ENCODE measurements at places on chromosomes 2 and 18. TPM values are rescaled to one million over a fixed set of nuclear protein-coding genes. Genes with fewer than 3 reads are reported as not detected.

GPR35 gene
- 0.53 TPM for total RNA-seq

UGT1A6 gene
- not detected for total RNA-seq

RGPD4 gene
- 0.22 TPM for total RNA-seq

TUBA4B gene
- total RNA-seq, result not detected

C2orf66 gene
- total RNA-seq, result 0.28 TPM

C2orf78 gene
- not detected for total RNA-seq

SESTD1 gene
- total RNA-seq, result 41.9 TPM

EPB41L3 gene
- total RNA-seq, result 17.2 TPM

PLEKHH2 gene
- total RNA-seq, result 4.1 TPM

EPHA4 gene
- 106 TPM for total RNA-seq

MTHFD2 gene
- total RNA-seq, result 18.0 TPM

CCDC148 gene
- total RNA-seq, result 2.3 TPM

MROH2A gene
- not detected for total RNA-seq

ANKRD23 gene
- 23.0 TPM for total RNA-seq

COLEC12 gene
- total RNA-seq, result 10.6 TPM

APLF gene
- 6.6 TPM for total RNA-seq

C1GALT1C1L gene
- 1.4 TPM for total RNA-seq

ANKRD36C gene
- total RNA-seq, result 11.2 TPM

CD8B2 gene
- total RNA-seq, result not detected

KLHL30 gene
- 18.7 TPM for total RNA-seq

ZSWIM2 gene
- total RNA-seq, result not detected

MOGAT1 gene
- total RNA-seq, result not detected

ANKRD36B gene
- 8.5 TPM for total RNA-seq

POLE4 gene
- total RNA-seq, result 38.9 TPM

PDE1A gene
- 16.0 TPM for total RNA-seq

SCN9A gene
- total RNA-seq, result 1.0 TPM

REG3G gene
- total RNA-seq, result not detected

RAB6C gene
- 0.14 TPM for total RNA-seq

HOXD9 gene
- not detected for total RNA-seq

EDAR gene
- total RNA-seq, result not detected

SAG gene
- total RNA-seq, result not detected

ALPI gene
- total RNA-seq, result not detected

IL1RN gene
- total RNA-seq, result 0.86 TPM

MAP3K19 gene
- not detected for total RNA-seq

REV1 gene
- total RNA-seq, result 34.6 TPM

ITPRIPL1 gene
- 0.68 TPM for total RNA-seq

MERTK gene
- total RNA-seq, result 9.1 TPM

ARHGAP28 gene
- 4.0 TPM for total RNA-seq

LOXL3 gene
- 5.6 TPM for total RNA-seq

APCDD1 gene
- 76.1 TPM for total RNA-seq

ERICH2 gene
- not detected for total RNA-seq

COX5B gene
- 1,145 TPM for total RNA-seq

MREG gene
- 0.31 TPM for total RNA-seq

TP53I3 gene
- total RNA-seq, result 7.0 TPM

CKAP2L gene
- total RNA-seq, result not detected

POTEC gene
- total RNA-seq, result not detected

FBXO41 gene
- total RNA-seq, result 3.5 TPM

CROCC2 gene
- total RNA-seq, result not detected

CELF4 gene
- 0.85 TPM for total RNA-seq

FHOD3 gene
- total RNA-seq, result 138 TPM

IL18R1 gene
- total RNA-seq, result 2.9 TPM

PTPRM gene
- total RNA-seq, result 76.2 TPM

ALPP gene
- not detected for total RNA-seq

EIF2AK3 gene
- total RNA-seq, result 8.7 TPM

DNAJC5G gene
- total RNA-seq, result 3.0 TPM

LIMS2 gene
- total RNA-seq, result 224 TPM
